ENCODE measurements at places on chromosomes 12 and 14.
A peak's percentile ranks its signal among the peaks of the same experiment; 100 is the strongest.

DNA sequence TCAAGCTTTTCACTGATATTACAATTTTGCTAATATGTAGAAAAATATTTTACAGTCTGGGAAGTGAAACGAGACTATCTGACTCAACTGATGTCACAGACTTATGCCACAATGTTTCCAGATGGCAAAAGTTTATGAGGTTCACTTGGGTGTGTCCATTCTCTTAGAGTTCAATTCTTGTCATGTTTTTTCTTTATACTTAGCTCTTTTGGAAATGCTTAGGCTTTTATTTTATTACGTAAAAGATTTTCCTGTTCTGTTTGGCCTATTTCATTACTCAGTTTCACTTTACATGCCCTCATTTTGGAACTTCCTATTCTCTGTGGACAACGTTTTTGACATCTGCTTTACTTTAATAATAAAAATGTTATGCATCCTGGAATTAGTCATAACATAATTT, 2.1 kb upstream of the PDZRN4 start:
- peak; percentile 22 for DNase-seq

DNA sequence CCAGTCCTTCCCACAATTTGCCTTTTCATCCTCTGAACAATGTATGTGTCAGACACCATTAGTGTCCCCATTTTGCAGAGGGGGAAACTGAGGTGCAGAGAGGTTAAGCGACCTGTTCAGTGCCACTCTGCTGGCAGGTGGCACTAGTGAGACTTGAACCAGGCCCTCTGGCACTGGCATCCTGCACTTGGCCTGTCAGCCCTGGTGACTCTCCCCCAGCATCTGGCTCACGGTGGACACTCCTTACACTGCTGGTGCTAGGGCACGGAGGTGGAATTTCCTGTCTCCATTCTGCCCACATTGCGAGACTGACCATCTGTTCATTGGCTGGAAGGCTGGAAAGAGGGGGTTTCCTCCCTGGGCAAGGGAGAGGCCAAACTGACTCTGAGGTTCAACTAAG, 48.7 kb downstream of the CCNK start:
- no peak for DNase-seq

DNA sequence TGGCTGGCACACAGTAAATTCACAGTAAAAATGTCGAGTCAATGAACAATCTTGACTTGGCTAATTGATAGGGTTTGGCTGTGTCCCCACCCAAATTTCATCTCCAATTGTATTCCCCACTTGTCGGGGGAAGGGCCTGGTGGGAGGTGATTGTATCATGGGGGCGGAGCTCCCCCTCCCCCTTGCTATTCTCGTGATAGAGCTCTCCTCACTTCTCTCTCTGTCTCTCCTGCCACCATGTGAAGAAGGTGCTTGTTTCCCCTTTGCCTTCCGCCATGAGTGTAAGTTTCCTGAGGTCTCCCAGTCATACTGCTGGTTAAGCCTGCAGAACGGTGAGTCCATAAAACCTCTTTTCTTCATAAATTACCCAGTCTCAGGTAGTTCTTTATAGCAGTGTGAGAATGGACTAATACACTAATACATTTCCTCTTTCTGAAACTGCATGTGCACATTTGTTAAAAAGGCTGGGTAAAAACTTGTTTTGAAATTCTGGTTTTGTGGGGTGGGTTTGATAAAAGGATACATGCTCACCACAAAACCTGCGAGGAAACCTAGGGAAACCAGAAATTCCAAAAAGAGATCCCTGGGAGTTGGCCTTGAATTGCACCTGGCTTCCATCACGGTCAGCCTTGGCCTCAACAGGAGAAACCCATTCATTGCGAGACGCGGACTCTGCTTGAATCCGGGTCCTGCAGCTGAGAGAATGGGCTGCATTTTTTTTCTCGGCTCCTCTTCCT, 16.2 kb upstream of the MYL2 start:
- no peak for DNase-seq

DNA sequence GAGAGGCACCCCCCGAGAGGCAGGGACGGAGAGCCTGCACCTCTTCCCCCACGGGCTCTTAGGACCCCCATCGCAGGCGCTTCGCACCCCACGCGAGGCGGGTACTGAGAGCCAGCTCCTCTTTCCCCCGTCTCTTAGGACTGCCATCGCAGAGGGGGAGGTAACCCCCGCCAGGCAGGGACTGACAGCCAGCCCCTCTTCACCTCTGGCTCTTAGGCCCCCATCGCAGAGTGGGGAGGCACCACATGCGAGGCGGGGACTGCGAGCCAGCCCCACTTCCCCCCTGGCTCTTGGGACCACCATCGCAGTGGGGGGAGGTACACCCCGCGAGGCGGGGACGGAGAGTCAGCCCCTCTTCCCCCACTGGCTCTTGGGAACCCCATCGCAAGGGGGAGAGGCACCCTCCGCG, 46.1 kb downstream of the DDX11 start:
- DNase-seq: no peak

DNA sequence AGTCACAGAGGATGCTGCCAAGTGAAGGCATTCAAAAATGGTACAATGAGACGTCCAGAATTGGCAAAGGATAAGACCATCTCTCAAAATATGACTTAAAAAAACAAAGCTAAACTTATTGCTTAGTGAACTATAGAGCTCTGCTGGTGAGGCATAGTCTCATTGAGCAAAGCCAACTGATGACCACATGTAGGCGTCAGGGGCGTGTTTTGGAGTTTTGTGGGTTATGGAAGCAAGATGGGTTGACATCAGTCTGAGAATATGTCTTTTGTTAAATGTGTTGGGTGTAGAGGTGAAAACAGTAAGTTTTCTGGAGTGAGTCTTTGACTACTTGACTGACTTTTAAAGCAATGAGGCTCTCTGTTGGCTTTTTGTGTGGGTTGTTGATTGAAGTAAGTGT, 47.2 kb downstream of the ATL1 start:
- DNase-seq: no peak

DNA sequence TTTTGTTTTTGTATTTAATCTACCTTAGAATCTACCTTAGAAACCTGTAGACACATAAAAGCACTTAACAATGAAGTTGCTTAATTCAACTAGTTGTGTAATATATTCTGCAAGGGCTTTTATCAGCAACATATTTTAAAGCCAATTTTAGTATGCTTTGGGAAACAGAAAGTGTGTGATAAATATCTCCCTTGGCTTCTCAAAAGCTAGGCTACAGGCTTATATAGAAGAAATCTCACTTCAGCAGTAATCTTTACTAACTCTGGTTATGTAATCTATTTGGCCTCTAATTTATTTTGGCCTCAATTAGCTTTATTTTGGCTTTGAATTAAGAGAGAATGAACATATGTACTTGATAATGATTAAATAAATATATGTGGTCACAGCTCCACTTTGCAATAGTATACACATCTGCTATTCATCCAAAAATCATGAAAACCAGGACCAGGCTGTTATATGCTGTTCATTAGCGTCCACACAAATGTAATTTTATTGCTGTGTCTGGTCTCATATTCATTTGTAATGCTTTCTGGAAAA, 37.2 kb downstream of the LRP6 start:
- no peak for DNase-seq

DNA sequence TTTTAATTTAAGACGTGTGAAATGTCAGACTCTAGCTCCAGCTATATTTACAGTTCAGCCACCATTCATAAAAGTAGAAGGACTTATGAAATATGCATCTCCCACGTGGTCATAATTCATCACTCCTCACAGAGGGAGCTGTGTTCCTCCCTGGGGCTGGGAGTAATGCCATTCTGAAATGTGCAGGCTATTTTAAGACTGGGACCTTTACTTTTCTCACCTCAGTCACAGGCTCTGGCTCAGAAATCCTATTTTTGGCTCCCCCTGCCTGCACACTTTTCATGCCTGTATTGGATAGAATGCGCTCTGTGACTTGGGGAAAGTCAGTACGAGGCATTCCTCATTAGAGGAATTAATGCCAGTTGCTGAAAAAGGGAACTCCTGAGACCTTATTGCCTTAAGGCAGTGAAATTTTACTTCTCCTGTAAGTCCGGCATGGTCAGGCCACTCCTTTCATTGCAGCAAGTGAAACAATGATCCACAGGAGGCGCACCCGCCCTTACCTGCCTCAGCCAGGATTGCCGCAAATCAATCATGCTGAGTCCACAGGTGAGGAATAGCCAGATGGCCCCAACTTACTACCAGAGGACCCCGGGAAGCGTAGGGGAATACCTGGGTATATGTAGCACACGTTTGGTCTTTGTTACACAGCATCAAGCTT, 1133.2 kb upstream of the TMEM132C start:
- DNase-seq: peak; percentile 35

DNA sequence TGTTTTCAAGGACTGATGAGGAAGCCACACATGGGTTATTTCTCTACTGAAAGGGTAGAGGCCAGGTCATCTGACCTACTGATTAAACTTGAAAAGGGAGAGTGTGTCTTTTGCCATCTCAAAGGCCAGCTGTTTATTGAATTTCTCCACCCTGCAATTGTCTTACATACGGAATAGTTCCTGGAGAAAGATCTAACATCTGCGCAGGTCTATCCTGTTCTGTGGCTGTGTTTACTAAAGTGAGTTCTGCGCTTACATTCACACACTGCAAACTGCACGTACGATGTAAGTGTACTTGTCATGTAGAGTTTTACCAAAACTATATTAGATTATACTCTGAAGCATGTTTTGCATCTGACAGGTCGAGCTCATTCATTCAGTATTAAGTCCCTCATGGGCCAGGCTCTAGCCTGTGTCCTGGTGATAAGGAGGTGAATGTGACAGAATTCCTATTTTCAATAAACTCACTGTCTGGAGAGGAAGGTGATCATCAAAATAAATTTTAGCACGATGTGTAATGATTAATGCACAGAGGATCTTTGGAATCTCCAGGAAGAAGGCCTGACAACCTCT, 96.6 kb downstream of the PRKCH start:
- no peak for DNase-seq

DNA sequence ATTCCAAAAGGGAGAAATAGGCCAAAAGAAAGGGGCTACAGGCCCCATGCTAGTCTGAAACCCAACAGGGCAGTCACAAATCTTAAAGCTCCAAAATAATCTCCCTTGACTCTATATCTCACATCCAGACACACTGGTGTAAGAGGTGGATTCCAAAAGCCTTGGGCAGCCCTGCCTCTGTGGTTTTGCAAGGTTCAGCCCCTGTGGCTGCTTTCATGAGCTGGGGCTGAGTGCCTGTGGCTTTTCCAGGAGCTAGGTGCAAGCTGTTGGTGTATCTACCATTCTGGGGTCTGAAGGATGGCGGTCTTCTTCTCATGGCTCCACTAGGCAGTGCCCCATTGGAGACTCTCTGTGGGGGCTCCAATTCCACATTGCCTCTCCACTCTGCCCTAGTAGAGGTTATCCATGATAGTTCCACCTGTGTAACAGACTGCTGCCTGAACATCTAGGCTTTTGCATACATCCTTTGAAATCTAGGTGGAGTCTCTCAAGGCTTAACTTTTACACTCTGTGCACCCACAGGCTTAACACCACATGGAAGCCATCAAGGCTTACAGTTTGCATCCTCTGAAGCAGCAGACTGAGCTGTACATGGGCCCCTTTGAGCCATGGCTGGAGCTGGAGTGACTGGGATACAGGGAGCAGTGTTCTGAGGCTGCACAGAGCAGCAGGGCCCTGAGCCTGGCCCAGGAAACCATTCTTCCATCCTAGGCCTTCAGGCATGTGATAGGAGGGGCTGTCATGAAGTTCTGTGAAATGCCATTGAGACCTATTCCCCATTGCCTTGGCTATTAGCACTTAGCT, 66.5 kb upstream of the ABCD2 start:
- DNase-seq: no peak

GRCh38 chr12:63078906-63079305, 72.1 kb downstream of the AVPR1A start:
- DNase-seq: no peak

- DNase-seq: no peak
These were observed 120.0 kb upstream of the NOS1 start for GRCh38 chr12:117481470-117481869.

- no peak for DNase-seq
These were observed 62.9 kb upstream of the NID2 start for GRCh38 chr14:52131640-52132320.

DNA sequence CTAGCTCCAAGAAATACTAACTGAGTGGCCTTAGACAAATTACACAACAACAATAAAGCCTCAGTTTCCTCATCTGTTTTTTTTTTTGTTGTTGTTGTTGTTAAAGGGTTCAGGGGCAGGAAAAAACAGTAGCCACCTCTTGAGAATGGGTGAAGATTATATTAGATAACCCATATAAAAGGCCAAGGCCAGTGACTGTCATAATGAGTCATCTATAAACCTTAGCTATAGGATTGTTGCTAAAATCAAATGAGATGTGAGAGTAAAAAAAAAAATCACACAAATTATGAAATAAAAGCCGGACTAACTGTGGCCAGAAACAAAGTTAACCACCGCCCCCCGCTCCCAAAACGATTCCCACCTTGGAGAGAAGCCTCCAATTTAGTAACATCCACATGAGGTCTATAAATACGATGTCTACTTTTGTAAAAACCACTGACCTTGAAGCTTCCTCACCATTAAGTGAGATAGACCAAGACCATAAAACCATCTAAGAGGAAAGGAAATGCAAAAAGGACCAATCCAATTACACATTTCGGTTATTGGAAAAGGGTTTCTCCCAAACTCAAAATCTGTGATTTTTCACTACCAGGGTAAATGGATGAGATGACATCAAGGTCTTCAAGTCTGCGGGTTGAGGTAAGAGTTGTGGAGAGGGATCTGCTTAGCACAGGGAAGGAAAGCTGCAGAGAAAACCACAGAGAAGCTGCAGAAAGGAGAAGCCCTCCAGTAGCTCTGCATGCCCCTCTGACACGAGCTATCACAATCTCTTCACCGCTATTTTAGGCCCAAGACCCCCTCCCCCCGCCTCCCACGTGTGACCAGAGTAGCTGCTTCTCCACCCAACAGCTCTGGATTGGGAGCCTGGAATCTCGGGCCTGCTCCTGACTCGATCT, 1.0 kb downstream of the NAA25 start:
- DNase-seq: peak; percentile 72

GRCh38 chr12:110109037-110109836, 14.9 kb upstream of the IFT81 start:
- peak; percentile 62 for DNase-seq

DNA sequence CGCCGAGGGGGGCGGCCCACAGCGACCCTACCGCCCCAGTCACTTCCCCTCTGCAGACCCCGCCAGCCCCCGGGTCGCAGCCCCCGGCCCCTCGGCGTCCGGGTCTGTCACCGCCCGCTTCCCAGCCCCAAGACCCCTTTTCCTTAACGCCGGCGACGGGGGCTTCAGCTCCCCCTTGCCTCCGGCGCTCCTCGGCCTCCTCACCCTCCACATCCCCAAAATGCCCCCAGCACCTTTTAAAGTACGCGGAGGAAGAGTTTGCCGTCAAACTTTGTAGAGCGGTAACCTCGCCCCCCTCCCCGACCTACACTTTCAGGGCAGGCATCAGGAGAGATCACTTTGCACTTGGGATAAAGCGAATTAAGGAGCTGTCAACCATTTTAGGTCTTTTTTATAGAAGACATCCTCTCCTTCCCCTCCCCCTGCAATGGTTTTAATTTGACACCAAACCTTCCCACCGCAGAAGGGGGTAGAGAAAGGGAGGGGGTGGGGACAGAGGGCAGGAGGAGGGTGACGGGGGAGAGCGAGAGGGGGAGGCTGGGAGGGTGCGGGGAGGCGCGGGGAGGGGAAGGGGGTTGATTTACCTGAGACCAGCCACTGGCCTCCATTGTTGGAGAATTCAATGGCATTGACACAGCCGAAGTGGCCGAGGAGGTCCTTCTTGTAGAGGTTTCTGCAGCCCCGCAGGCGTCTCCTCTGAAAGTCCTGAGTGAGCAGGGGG, 578 bp downstream of the DCAF5 start:
- no peak for DNase-seq
